ENCODE measurements at places on chromosomes 4 and X.

GRCh38 chr4:166128403-166128802 lies 255.4 kb downstream of the TLL1 start:
- H3K27me3 ChIP-seq = no peaks in the 10 kb centered on the region
- H3K36me3 ChIP-seq = no peaks in the 10 kb centered on the region
- H3K4me3 ChIP-seq = no peak overlapping the region
- H3K27ac ChIP-seq = no peak overlapping the region

GRCh38 chr4:15893962-15894361 lies 44.6 kb downstream of the FGFBP1 start:
- H3K4me1 ChIP-seq = peaks cover 15% of the 10 kb centered on the region
- H3K27ac ChIP-seq = no peak overlapping the region
- no peaks in the 10 kb centered on the region for H3K36me3 ChIP-seq

GRCh38 chr4:116101321-116101720 lies 984.1 kb downstream of the TRAM1L1 start:
- no peaks in the 10 kb centered on the region for H3K27me3 ChIP-seq
- no peak overlapping the region for H3K27ac ChIP-seq
- no peaks in the 10 kb centered on the region for H3K4me1 ChIP-seq
- no peaks in the 10 kb centered on the region for H3K36me3 ChIP-seq
- H3K4me3 ChIP-seq = no peak overlapping the region

GRCh38 chrX:121457096-121457495 lies 409.7 kb downstream of the GLUD2 start:
- H3K36me3 ChIP-seq = no peaks in the 10 kb centered on the region
- no peaks in the 10 kb centered on the region for H3K4me1 ChIP-seq
- H3K27ac ChIP-seq = no peak overlapping the region
- H3K27me3 ChIP-seq = no peaks in the 10 kb centered on the region
- DNase-seq = no peak
- no peak overlapping the region for H3K4me3 ChIP-seq

DNA sequence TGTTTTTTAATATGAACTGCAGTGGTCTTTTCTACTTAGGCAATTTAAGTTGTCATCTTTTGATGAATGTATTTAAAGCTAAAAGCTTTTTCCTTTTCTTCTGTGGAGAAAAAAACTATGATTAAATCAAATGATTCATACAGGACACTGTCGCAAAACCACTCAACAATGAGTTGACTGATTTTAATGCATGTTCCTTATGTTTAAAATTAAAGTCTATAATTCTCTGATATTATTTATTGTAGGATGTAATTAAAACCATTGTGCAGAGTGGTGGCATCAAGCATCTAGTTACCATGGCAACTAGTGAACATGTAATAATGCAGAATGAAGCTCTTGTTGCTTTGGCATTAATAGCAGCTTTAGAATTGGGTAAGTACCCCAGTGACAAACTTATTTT lies 172.5 kb downstream of the RAP1GDS1 start:
- no peaks in the 10 kb centered on the region for H3K4me1 ChIP-seq
- no peak for DNase-seq
- H3K4me3 ChIP-seq = no peak overlapping the region
